ENCODE measurements at places on chromosomes 4 and X.

DNA sequence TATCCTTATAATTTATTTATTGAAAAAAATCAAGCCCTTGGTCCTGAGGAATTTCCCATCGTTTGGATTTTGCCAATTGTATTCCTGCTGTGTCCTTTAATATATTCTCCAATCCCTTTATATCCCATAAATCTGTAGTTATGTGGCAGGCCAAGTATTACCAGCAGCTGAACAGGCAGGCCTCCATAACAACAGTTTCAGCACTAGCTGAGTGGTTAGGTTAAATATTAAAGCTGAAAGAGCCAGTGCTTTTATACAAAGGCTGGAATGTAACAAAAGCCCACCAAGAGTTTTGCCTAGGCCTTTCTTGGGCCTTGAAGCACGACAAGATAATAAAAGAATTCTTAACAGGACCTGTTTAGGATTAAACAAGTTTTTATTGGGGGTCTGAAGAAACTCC, 366.6 kb upstream of the GALNT7 start:
- no peak for DNase-seq

- no peak for DNase-seq
Measured at GRCh38 chr4:5804656-5805055, 88.2 kb downstream of the CRMP1 start.

DNA sequence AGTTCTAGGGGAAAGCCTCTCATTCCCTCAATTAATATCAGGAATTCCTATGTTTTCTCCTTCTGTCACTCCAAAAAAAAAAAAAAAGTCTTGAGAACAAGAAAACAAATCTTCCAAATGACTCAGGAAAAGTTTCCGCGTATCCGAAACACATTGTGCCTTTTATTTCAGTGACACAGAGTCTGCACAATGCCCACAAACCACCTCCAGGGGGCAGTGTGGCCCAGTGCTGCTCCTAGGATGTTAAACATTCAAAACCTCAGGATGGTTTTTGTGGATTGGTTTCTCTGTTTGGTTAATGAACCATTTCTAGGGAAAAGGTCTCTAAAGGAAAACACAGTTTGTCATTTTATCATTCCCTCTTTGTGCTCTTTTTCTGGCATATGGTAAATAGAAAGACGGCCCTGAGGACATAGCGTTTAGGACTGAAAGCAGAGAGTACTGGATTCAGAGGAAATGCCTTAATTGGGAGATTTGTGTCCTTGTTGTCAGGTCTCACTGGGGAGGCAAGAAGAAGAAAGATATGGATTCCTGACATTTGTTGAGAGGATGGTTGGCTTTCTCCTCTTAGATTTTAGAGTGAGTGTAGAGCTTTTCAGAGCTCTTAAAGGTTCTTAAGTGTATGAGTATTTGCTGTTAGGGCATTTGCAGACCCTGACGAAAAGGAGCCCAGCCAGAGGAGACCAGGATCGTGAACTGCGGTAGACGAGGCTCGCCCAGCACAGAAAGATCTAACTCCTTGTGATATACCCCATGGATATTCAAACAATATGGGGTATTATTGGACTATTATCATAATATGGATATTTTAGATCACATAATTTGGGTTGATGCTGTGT, 65.7 kb upstream of the MAP9 start:
- DNase-seq = peak; percentile 87

DNA sequence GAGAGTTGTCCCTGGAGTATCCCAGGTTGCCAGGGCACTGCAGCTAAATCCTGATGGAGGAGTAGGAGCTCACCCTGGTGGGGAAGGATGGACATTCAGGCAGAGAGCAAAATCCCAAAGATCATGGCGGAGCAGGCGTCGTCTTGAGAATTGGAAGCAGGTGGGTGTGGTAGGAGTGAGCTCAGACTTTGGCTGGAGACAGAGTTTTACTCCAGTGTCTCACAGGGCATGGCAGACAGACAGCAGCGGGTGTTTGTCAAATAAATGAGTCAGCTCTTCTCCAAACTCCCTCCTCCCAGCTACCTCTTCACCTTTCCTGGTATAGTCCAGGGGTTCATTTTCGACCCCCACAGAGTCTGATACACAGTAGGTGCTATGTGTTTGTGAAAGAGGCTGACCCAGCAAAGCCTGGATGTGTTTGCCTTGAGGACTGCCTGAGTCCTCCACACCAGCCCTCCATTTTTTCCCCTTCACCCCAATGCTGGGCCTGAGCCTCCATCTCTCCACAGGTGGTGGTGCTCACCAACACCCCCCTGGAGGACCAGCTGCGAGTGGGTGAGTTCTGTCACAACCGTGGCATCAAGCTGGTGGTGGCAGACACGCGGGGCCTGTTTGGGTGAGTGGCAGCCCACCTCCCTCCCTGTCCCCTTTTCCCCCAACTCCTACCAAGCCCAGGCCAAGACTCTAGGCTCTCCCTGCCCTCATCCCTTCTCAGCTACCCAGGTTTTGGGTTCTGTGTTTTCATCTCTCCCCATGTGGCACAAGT, 6.9 kb downstream of the UBA1 start:
- DNase-seq = no peak

- no peak for DNase-seq
Measured at GRCh38 chr4:92962831-92963230, 659.1 kb downstream of the GRID2 start.

GRCh38 chrX:23394421-23394820, 59.8 kb downstream of the PTCHD1 start:
- DNase-seq = no peak

GRCh38 chr4:164943192-164943591, 34.3 kb downstream of the TRIM61 start:
- DNase-seq = no peak

GRCh38 chrX:72046447-72046846, 85.3 kb downstream of the RTL5 start:
- DNase-seq = no peak

DNA sequence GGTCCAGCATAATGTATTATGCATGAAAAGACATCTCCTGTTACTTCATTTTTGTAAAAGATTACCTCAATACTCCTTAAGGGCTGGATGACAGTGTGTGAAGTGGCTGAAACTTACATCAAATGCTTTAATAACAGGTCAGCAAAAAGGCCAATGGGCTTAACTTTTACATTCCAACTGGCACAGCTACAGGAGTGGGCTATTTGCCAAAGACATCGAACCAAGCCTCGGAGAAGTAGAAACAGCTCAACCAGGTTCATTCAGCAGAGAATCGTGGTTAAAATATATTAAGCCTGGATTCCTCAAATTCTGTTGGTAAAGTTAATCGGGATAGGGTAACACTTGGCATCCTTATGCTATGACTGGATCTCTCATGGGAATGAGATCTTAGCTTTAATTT, 639.7 kb downstream of the TRIML1 start:
- no peak for DNase-seq

GRCh38 chr4:53676402-53676871, 85.2 kb upstream of the LNX1 start:
- no peak for DNase-seq

- no peak for DNase-seq
Measured at GRCh38 chr4:766559-767283, 59.2 kb downstream of the CPLX1 start.

- DNase-seq = no peak
Measured at GRCh38 chrX:100208076-100208475, 202.0 kb downstream of the PCDH19 start.

DNA sequence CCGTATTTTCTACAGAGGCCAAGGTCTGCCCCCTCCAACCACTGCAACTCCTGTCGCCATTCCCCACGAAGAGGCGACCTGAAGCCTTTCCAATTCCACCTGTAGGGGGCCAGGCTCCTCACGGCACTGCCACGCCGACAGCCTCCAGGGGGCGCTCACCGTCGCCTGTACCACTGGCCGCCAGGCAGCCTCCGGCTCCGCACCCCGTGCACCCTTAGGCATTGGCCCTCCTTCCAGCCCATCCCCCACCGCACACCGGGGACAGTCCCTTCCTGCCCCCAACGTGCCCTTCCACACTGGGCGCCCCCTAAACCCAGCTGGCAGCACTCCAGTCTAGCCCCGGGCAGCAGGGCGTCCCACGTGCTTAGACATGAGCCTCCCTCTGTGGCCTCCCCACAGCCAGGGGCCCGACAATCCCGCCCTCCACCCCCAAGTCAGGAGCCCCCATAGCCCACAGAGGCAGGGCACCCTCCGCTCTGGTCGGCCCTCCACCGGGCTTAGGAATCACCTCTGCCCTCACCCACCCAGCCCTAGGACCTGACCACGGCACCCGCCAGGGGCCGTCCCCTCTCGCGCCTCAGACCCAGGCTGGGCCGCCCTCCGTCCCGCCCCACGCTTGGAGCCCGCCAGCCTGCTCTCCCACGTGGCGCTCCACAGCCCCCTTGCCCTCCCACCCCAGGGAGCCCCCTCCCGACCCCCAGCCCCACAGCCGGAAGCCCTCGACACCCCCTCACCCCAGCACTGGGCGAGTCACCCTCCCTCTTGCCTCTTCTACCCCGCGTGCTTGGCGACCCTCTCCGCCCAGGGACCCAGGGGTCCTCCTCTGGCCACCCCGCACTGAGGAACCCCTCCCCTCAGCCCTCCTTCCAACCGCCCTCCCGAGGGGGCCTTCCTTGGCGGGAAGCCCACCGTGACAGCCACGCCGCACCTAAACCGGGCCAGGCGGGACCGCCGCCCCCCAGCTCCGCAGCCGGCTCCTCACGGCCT, 711 bp downstream of the PNMA6E start:
- no peak for DNase-seq

DNA sequence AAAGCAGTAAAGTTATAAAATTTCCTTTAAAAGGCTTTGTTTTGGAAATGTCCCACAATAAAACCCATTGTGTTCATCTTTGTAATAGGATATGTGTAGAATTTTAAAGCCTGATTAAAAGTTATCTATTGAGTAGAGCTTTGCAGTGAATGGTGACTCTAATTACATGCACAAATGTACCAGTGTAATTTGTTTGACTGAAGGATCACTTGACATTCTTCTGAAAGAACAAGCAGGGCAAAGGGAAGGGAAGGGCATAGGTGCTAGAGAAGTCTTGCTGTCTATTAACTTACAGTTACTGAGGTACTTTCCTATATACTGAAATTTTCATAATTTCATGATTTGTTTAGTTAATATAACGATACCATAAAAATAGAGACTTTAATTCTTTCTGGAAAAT, 70.8 kb downstream of the STIM2 start:
- no peak for DNase-seq

DNA sequence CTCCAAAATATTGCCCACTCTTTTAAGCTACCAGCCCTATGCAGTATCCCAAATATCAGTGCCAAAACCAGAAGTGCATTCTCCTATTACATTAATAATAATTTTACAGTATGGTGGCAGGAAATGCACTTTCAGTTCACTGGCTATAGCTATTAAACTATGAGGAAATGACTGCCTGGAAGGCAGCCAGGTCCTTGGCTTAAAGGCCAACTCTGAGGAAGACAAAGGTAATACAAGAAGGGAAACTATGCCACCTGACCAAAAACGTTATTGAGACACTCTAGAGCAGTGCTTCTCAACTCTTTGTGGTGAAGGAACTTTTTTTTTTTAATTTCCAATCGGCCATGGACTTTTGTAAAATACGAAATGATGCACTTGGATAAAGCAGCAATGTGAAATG, 133.6 kb upstream of the VAMP7 start:
- no peak for DNase-seq

DNA sequence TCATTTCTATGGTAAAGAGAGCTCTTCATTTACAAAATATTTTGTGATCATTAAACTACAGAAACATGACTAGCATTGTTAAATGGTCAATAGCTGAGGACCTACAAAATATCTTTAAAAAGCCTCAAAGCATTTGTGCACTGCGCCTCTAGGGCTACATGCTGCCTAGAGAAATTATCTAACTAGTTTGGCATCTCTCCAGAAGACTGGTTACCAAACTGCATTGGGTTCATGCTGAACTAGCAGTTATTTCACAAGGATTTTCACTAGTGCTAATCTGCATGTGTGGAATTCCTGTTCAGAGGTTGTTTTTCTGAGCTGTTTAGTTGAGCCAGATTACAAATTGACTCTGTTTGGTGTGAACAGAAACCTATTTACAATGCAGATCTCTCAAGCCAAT, 58.5 kb upstream of the PITX2 start:
- no peak for DNase-seq

- no peak for DNase-seq
Measured at GRCh38 chr4:62199291-62199810, 999.2 kb downstream of the ADGRL3 start.

DNA sequence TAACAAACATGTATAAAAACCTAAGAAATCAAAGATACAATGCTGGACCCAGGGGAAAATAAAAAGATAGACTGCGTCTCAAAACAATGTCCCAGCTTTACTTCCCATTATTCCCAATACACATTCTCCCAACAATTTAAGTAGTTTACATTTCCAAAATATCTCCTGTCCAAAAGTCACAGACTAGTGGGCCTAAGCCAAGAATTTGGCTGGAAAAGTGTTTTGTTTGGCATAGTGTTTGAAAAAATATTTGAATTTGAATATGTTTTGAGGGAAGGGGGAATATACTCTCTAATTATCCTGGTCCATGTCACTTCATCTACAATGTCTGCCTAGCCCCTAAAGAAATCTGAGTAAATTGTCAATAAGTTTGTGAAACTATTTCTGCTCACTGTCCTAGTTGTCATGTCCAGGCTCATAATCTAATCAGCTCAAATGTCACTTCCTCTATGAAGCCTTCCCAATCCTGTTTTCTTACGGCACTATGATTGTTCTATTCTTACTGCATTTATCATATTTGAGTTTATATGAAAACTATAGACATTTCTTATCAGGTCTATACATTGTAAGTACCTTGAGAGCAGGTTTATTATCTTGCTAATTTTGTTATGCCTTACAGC, 74.4 kb downstream of the SEC24D start:
- DNase-seq = no peak

DNA sequence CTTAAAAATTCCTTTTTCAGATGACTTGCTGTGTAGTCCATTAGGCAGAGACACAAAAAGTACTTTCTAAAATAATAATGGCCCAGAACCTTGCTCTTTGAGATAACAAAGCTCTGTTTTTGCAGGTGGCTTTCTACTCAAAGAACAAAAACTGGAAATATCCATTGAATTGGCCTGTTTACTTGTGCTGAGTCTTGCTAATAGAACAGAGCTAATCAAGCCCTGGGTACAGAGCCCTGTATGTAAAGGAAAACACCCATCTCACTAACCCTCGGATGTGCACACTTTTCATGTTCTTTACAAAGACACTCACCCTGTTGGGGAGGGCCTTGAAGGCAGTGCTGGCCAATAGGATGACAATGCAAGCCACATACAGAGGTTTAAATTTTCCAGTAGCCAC, 27.0 kb upstream of the LNX1 start:
- DNase-seq = no peak
